ENCODE measurements at places on chromosomes 16 and 17.

- no peak for DNase-seq
These were observed 2.7 kb downstream of the RUSF1 start for GRCh38 chr16:31505483-31505882.

GRCh38 chr17:44005527-44006271 lies 1.3 kb downstream of the NAGS start:
- DNase-seq = no peak

GRCh38 chr17:42639525-42640113 lies 19.5 kb upstream of the TUBG2 start:
- DNase-seq = no peak

GRCh38 chr17:4072487-4073157 lies 70.2 kb downstream of the ZZEF1 start:
- no peak for DNase-seq

DNA sequence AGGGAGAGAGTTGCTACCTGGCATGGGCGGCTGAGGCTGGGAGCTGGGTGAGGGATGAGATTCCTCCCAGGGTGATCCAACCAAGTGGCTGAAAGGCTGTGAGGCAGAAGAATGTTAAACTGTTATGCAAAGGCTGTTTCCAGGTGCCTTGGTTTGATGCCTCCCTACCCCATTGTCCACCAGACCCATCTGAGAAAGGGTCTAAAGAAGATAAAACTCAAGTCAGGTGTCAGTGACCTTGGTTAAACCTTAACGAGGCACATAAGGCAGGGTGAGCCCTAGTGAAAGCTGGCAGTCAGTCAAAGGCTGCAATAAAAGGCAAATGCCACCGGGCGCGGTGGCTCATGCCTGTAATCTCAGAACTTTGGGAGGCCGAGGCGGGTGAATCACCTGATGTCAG lies 23.8 kb downstream of the LDHD start:
- DNase-seq = no peak
